ENCODE measurements at places on chromosomes 5 and 9.

GRCh38 chr5:103211576-103212561 is 46.7 kb upstream of the MACIR start:
- DNase-seq = no peak

GRCh38 chr5:154782326-154782725 is 27.1 kb downstream of the LARP1 start:
- DNase-seq = no peak

DNA sequence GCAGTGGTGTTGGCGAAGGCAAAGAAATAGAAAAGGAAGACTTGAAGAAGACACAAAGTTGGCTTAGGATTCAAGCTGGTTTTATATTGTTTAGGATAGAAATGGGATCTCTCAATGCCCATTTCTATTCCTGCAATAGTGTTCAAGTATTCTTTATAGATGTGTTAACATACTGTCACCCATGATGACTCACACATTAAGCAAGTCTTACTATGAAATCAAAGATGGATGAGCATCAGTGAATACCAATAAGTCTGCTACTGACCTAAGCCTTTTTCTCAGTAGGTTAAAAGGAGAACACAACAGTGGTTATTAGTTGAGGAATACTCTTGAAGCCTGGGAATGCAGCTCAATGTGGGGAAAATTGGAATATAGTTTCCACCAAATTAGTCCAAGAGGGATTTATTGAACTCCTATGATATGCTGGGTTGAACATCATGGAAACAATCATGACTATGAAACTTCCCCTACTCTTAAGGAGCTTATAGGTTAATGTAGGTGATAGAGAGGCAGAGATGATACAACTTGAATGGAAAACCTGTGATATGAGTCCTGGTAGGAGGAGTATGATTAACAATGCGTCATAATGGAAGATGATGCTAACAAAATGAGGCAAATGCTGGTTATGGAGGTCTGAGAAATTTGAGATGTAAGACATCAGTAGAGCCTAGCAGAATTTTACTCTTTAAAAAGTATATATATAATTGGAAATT is 417.1 kb upstream of the DAP start:
- no peak for DNase-seq

DNA sequence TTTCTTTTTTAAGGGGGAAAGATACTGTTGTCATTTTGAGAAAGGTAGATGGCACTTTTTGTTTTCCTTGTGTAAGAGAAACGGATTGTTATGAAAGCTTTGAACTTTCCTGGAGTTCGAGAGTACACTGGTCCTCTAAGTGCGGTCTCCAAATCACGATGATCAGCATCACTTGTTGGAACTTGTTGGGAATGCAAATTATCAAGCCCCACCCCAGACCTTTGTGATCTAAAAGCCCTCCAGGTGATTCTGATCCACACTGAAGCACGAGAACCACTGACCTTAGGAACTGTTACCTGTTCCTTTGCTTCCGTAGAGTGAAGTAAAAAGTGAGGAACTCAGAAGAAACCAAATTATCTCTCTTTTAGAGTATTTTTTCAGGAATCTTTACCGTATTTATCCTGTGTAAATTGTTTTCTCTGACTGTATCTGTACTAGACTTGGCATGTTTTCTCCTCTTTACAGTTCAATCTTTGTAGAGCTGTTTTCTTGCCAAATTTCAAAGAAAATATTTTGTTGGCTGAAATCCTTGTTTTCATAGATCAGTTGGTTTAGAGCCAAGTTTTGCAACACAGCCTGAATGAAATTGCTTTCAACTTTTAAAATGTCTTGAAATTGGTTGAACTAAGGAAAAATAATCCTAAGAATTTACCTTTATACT is 4.0 kb downstream of the MAT2B start:
- DNase-seq = no peak

DNA sequence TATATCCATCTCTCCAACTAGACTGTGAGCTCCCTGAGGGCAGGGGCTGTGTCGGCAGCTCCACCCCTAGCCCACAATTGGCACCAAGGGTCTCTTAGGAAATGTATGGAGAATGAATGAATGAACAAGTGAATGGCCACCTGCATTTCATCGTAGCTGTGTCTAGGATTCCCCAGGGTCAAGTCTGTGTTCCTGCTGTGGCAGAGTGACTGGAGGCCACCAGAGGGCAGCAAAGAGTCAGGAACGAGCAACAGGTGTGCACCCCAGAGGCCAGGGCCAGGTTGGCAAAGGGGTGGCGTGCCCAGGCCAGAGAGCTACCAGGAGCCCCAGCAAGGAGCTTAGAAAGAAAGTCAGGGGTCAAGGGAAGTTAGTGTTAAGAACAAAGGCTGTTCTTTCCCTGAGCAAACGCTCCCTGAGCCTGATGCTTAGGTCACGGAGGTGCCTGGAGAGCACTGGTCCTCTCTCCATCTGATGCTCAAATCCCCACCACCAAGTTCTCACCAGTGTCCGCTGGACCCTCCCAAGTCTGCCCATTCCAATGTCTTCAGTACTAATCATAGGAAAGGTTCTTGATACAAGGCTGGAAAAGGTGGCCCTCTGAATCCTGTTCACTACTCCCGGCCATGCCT is 160.7 kb downstream of the PAX5 start:
- no peak for DNase-seq

- DNase-seq = no peak
Measured at GRCh38 chr5:37495210-37495609, 116.1 kb downstream of the WDR70 start.

DNA sequence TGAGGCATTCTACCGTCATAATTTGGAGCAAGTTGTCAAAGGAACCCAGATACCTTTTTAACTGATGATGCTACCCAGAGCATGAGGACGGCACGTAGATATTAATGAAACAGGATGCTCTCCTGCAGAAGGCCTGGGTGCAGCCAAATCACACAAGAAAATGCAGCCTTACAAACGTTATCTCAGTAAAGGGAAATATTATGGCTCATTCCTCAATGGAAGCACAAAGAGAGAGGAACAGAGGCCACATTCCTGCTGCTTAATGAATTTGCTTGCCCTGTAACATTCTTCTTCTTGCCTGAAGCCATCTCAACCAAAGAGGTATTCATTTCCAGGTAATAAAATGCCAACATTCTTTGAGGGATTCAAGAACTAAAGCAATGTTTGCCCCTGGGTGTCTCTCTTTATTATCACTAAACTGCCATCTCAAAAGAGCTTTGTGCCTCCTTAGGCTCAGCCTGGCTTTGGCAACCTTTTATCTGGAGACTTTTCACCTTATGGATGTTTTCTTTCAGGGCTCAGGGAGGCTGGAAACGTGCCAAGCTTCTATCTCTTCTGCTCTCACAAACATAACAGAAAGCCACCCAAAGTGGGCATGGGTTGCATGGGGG is 92.9 kb downstream of the TNC start:
- no peak for DNase-seq

Measured in SIG-M5 (cell line).